ENCODE measurements at places on chromosomes 4 and X. TPM values are rescaled to one million over a fixed set of nuclear protein-coding genes. Genes with fewer than 3 reads are reported as not detected.
A peak's percentile ranks its signal among the peaks of the same experiment; 100 is the strongest.

PACRGL gene
- 19.2 TPM for total RNA-seq

CHM gene
- total RNA-seq = 18.4 TPM

MAP3K15 gene
- total RNA-seq = not detected

UGT2B11 gene
- total RNA-seq = not detected

ELK1 gene
- 27.5 TPM for total RNA-seq

DNA sequence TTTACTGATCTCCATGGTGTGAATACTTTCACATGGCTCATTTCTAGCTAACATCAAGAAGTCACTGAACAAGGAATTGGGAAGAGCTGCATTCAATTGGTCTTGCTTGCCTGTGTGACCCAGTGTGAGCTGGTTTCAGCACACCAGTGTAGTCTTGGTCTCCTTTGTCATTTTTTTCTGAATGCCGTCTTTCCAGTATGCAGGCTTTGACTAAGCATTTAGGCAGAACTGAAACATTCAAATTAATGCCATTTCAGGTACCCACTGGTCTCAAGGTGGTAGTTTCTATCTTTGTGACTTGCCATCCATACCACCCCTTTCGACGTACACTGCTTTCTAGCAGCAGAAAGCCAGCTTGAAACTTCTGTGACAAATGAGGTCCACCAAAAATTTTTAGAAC lies 550.5 kb upstream of the BOD1L1 start:
- DNase-seq = peak; percentile 17

DNA sequence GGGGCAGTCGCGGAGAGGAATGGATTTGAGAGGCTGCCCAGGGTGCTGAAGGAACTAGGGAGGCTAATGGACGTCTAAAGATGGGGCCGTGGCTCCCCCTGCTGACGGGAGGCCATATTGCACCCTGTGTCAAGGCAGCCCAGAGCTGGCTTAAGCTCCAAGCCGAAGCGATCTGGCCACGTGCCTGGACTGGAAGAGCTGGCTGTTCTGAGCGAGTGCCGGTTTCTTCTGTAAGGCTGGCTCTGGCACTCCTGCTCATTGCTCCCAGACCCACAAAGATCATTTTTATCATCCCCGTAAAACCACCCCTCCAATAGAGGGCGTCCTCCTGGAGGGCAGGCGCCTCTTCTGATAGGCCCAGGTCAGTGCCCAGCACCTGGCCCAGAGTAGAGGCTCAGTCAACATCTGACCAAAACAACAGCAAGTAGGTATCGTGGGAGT lies 5.6 kb downstream of the PNCK start:
- peak; percentile 69 for DNase-seq

- no peak for DNase-seq
Observed at GRCh38 chr4:7041801-7042502, 1.2 kb upstream of the TADA2B start.

DNA sequence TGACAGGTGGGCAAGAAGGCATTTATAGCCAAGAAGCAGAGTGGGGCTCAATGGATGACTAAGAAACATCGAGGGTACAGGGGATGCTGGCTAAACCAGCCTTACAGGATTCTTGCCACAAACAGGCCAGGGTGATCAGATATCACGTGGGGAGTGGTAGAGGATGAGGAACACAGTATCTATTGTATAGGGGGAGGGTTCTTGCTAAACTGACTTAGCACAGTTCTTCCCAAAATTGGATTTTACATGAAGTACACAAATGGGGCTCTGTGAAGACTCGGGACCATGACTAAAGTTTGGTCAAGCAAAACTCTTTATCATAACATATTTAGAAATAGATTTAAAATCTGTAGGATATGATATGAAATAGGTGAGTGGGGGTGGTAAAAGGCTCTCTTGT lies 144.0 kb upstream of the ATOH1 start:
- DNase-seq = no peak

DNA sequence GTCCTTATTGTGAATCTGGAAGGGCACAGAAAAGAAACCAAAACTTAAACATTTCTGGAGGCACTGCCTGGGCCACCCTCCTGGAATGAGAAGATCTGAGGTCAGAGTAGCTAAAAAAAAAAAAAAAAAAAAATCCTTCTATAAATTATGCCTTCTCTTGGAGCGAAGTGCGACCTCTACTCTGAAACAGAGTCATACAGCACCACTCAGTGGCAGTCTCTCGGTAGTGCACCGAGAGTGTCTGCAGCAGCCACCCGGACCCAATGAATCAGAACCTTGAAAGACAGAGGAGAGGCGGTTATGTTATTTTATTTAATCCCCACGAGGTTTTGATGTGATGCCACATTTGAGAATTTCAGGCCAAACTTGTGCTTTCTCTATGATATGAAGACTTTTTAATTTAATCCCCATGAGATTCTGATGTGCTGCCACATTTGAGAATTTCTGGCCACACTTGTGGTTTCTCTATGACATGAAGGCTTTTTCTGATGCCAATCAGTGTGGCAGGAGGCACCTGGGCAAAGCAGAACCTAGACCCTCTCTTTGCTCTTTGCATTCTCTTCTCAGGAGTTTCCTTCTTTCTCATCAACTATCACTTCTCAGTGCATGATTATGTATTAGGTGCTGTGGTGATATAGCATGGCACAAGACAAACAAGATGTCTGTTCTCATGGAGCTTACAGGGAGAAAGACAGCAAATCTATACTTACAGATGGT lies 5.6 kb upstream of the CT47C1 start:
- DNase-seq = peak; percentile 64

DNA sequence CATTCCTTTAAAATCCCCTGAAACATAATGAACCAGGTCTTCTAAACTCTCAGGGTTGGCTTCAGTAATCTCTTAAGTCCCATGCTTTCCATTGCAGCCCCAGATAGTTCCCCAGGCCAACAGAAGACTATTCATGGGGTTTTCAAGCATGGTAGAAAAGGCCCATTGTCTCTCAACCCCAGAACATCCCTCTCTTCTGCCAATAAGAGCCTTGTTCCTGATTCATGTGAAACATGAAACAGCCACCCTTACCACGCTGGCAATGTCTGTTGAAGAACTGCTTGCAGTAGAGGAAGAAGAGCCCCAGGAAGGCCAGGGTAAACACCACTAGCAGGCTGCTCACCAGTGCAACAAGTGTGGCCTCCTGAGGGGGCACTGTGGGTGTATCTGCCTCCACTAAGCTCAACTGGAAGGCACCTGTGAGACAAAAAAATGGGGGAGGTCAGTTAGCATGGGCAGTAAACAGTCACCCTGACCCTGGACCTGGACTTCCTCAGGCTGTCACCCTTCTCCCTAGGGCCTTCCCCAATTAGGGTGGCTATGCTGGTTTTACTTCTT lies 36.4 kb downstream of the EDA2R start:
- DNase-seq = no peak

- no peak for DNase-seq
Observed at GRCh38 chr4:86587381-86588140, 6.6 kb upstream of the PTPN13 start.

GRCh38 chr4:188811121-188811520 lies 671.9 kb downstream of the TRIML1 start:
- no peak for DNase-seq

GRCh38 chr4:181685911-181686310 lies 557.3 kb upstream of the TENM3 start:
- DNase-seq = no peak

Measured in endothelial cell of umbilical vein (primary cell).